ENCODE measurements at places on chromosomes 12 and 14.

DNA sequence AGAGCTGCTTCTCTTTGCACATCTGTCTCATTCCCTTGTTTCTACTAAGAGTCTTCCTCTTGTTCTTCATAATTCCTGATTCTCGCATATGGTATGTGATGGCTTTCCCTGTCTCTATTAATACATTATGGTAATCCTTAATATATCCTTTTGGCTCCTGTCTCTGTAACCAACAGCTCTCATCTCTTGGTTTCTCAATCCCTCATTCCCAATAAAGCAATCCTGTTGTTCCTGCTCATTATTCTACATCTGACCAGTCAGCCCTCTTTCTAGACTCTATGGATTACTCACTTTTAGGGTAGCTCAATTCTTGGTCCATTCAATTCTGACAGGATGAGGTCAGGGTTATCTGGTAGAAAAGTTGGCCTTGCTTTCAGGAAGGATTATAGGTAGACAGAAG lies 349.9 kb downstream of the LRIG3 start:
- DNase-seq: no peak

DNA sequence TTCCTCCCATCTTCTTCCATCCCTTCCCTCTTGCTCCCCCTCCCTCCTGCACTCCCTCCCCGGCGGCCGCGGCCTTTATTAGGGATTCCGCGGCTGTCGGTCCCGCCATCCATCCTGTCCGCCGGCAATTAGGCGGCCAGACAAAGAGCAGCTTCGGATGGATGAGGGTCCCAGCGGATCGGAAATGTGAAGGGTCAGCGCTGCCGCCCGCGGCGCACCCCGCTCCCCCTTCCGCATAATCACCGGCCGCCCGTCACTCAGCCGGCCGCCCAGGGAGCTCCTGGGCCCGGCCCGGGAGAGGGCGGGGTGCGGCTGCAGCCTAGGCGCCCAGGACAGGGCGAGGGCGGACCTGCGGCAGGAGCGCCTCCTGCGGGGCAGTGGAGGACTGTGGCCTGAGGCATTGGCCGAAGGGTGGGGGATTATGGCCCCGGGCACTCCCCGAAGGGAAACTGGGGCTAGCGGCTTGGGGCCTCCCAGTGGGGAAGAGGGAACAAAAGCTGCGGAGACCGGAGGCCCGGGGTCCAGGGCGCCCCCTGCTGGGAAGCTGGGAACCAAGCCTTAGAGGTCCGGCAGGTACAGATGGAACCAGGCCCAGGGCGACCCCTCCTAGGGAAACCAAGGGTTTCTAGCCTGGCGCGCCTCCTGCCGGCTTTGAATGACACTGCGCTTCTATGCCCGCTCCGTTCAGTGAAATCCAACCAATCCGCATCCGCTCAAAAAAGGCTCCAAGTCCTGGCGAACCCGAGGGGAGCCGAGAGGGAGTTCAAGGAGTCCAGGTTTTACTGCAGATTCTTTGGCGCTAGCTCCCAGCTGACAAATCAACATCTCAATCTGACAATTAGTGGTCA lies 4.4 kb upstream of the DNAJC22 start:
- DNase-seq: peak; percentile 92

- no peak for DNase-seq
These were observed 18.7 kb downstream of the IQSEC3 start for GRCh38 chr12:85191-85666.

GRCh38 chr14:20853042-20853441 lies 38.1 kb upstream of the RNASE3 start:
- DNase-seq: no peak

GRCh38 chr14:59200195-59200594 lies 11.7 kb downstream of the DAAM1 start:
- DNase-seq: peak; percentile 67

DNA sequence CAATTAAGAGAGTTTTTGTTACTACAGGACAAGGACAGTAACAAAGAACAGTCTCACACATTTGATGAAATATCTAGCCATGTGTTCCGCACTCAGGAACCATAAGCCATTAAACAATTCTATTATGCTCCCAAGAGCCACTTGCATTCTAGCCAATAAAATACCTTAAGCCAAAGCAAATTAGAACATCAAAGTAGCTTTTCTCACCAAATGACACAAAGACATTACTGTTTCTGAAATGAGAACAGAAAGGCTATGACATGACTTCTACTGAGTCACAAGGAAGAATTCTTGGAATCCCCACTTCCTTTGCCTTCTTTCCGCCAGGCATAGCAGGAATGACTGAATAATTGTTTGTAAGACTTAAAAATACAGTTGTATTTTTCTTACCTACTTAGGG lies 445.8 kb downstream of the ATP23 start:
- no peak for DNase-seq

DNA sequence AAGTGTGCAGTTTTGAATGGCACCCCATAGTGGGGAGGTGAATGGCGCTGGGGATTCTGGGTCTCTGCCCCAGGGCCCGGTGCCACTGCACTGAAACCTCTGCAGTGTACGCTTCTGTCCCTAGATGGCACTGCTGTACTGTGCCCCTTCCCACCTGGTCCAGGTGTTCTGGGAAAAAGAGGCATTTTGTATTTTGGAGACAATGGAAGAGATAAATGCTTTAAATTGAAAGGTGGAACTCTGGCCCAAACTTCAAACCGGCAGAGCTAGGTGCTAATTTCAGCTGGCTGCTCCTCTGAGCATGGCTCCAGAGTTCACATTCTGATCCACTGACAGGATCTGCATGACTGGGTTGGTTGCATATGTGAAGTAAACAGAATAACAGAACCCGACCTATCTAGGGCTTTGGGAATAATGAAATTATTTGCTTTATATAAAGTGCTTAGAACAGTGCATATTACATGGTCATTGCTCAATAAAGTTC lies 52.2 kb downstream of the KRT80 start:
- peak; percentile 71 for DNase-seq

DNA sequence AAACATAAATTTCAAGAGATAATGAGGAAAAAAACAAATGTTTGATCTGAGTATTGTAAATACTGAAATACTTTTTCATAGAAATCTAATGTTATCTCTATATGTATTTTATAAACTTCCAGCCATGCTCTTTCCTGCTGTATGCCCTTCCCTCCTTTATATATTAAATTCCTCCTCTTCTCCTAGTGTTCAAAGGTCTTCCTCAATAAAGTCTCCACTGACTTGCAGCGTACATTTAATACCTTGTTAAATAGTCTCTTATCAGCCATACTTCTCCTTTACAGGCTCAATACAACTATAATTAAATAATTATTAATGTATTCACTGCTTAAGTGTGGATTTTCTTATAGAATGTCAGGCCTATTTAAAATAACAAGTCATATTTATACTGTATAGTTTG lies 26.0 kb downstream of the ERGIC2 start:
- no peak for DNase-seq

- DNase-seq: peak; percentile 86
These were observed 10.3 kb upstream of the ELK3 start for GRCh38 chr12:96183734-96184370.

- DNase-seq: peak; percentile 43
These were observed 16.2 kb upstream of the PCNX1 start for GRCh38 chr14:70890826-70891659.

DNA sequence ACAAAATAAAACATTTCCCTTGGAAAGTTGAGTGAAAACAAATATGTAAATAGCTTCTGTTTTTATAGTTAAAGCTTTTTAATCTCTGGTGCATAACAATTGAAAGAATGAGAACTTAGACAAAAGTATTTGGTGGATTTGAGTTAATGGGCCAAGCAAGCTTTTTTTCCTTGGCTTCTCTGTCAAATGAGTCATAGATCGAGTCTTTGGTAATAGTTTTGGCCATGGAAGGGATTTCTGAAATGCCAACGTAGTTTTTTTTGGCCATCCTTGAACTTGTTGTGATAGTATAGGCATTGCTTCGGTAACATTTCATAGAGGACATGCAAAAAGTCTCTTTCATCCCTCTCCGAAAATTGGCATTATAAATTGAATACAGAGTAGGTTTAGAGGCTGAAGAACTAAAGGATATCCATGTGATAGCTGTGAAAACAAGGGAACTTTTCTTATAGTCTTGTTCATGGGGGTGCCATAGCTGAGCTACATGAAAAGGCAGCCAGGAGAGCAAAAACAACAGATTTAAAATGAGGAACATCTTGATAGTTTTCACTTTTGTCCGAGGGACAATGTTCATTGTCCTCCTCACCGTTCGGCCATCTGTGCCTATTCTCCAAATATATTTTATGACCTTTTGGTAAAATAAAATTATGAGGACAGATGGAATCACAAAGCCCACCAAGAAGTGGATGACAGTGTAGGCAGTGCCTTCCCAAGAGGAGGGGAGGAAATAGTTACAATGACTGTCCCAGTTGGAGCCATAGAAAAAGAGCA lies 34.7 kb downstream of the GPR19 start:
- no peak for DNase-seq

DNA sequence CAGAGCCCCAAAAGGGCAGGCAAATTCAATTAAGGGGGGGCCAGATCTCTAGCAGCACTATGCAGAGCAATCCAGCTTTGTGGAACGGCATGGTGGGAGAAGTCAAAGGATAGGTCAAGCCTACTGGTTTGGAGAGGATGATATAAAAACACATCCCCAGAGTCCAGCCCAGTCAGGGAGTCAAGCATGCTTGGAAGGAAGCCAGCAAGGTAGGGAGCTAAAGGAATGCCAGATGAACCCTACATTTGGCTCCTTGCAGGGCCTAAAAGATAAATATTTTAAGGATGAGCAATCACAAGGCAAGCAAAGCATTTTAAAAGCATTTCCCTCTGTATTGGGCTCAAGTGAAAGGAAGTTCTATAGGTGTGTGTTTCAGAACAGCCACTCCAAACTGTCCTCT lies 21.4 kb downstream of the KCTD10 start:
- no peak for DNase-seq

DNA sequence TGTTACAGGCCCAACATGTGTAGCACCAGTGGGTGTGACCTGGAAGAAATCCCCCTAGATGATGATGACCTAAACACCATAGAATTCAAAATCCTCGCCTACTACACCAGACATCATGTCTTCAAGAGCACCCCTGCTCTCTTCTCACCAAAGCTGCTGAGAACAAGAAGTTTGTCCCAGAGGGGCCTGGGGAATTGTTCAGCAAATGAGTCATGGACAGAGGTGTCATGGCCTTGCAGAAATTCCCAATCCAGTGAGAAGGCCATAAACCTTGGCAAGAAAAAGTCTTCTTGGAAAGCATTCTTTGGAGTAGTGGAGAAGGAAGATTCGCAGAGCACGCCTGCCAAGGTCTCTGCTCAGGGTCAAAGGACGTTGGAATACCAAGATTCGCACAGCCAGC lies 8.6 kb downstream of the BCL2L14 start:
- no peak for DNase-seq

DNA sequence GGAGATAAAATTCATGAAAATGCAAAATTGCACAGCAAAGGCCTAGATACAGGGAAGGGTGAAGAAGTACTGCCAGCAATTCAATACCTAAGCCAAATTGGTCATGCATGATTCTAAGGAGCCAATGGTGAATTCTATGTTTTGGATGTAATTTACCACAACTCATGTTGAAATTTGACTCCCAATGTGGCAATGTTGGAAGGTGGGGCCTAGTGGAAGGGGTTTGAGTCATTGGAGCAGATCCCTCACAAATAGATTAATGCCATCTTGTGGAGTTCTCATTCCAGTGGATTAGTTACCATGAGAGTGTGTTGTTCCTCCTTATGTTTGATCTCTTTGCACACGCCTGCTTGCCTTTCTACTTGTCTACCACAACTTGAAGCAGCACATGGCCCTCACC lies 194.0 kb upstream of the ALG10 start:
- DNase-seq: no peak

DNA sequence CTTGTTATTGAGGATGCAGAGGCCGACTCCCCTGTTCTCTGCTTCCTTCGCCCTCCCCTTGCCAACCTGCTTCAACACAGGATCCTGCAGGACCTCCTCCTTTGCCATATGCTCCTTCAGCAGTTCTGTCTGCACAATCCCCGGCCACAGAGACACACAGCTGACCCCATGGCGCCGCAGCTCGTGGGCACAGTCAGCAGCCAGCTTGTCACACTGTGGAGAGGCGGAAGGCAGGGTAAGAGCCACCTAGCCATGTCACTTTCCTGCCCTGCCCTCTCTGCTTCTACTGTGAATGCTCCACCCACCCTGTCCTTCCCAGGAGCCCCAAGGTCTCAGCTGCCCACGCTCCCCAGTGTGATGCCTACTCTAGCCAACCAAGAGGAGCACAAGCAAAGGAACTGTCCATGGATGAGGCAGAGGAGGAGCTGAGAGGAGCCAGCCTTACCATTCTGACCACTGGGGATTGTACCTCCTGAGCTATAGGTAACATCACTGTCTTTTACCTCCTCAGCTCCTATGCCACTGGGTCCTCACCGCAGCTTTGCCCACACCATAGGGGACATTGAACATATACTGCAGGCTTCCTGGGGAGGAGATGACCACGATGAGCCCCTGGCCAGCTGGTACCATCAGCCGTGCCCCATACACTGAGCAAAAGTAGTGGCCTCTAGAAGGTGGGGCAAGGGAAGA lies 7.3 kb downstream of the DHRS1 start:
- DNase-seq: no peak

- DNase-seq: peak; percentile 12
These were observed 80.6 kb downstream of the DDX51 start for GRCh38 chr12:132063491-132063890.

DNA sequence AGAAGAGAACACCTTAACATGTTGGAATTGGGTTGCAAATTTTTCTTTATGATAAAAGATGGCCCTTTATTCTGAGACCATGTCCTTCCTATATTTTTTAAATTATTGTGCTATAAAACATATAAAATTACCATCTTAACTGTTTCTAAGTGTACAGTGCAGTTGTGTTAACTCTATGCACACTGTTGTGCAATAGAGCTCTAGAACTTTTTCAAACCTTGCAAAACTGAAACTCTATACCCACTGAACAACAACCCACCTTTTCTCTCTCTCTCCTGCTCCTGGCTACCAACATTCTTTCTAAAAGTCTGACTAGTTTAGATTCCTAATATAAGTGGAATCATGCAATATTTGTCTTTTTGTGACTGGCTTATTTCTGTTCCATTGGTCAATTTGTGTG lies 7.8 kb upstream of the CPM start:
- DNase-seq: no peak

DNA sequence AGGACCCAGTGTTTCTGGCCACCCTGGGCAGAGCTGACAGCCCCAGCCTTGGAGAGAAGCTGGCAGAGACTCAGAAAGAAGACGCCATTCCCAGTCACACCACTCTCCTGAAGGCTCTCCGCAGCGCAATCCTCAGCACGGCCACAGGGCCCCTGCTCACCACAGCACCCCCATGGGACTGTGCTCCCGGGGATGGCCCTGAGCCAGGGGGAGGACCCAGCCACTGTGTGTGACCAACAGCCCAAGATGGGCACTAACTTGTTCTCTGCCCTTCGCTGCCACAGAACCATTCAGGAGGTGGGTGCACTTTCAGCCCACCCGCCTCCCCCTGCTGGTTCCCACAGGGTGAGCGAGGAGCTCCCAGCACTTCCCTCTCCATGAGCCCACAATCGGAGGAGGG lies 57.1 kb downstream of the CCNK start:
- DNase-seq: no peak

DNA sequence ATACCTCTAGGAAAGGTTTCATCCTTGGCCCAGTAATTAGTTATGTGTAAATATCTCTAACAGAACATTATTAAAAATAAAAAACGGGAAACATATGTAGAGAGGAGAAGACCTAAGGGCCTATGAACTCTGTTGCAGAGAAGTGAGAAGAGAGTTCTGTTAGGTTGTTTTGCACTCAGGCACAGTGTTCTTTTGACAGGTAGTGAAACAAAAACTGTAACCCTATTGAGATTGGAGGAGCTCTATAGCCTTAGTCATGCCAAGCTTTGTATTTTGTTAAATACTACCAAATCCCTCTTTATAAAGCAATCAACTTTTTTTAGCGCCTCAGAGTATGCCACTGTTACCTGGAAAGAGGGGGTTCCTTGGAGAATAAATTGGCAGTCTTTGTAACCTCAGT lies 77.6 kb downstream of the CNTN1 start:
- DNase-seq: no peak

All from hematopoietic multipotent progenitor cell treated with erythropoietin and hydrocortisone succinate and interleukin-3 and kit ligand, for 6 days (in vitro differentiated cells).